ENCODE measurements at places on chromosomes 13 and 19. TPM values are rescaled to one million over a fixed set of nuclear protein-coding genes. Genes with fewer than 3 reads are reported as not detected.

Gene ZNF558
- total RNA-seq = 15.4 TPM

- DNase-seq = peak; percentile 66
Measured at GRCh38 chr19:5690955-5691821, 1.1 kb downstream of the RPL36 start.

GRCh38 chr19:3507371-3508120, 1.4 kb downstream of the FZR1 start:
- DNase-seq = peak; percentile 83

DNA sequence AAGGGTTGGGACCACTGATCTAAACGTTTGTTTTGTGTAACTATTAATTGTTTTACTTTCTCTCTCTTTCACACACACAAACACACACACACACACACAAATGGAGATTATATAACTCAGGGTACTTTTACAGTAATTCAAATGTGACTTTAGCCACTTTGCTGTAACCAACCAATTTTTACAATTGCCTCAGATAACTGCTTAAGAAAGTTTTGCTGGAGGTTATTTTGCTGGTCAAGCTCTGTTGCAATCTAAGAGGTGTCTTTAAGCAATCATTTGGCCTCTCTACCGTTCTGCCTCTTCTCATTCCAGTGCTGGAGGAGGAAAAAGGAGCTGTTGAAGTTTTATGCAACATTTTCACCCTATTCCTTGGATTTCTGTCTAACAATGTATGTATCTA, 63.0 kb downstream of the TBC1D4 start:
- DNase-seq = no peak

DNA sequence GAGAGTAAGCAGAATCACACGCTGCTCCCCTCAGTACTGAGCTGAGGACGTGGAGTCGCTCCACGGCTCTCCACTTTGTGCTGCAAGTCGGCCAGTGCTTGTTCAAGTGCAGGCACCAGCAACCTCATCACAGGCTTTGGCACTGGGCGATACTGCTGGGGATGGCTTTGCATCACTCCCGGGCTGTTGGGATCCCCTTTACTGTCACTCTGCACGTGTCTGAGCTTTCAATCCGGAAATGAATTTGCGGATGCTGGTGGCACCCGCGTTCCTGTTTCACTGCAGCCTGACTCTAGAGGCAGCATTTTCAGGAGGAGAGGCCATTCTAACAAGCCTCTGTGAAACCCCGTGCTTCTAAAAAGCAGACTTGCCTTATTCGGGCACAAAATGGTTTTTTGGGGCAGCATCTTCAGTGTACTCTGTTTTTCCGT, 19.1 kb downstream of the SMARCA4 start:
- no peak for DNase-seq

DNA sequence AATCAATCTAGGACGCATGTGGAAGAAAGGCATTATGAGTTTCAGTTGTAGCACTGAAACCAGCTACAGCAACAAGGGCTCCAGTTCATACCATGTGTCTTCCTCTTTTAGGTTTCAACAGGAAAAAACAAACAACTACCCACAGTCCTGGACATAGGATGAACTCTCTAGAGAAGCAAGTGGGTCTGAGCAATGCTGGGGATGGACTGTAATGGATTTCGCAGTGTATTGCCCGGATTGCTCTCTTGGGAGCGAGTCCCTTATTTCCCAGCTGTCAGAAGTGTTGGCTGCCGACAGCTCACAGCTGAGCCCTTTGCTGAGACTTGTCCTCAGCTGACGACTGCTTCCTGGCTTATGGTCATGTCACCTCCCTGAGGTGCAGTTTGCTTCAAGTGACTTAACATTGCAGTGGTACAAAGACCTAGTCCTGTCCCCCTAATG, 12.1 kb upstream of the MYCBP2 start:
- DNase-seq = no peak

Gene PINLYP
- 7.7 TPM for total RNA-seq

DNA sequence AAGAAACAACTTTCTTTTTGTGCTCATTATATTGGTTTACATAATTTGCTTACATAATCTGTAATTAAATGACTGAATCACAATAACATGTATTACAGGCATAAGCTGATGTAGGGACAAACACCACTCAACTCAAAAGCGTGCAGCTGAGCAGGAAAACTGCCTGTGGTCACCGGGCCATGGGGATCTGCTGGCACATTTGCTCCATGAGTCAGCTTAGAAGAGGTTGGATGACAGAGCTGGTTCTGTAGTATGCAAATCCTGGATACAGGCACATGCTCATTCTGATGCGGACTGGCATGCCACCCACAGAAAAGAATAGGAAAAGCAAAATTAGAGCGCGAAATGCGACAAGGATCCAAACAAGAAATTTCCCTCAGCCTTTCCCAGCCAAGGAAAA, 128.6 kb downstream of the USP12 start:
- DNase-seq = no peak

DNA sequence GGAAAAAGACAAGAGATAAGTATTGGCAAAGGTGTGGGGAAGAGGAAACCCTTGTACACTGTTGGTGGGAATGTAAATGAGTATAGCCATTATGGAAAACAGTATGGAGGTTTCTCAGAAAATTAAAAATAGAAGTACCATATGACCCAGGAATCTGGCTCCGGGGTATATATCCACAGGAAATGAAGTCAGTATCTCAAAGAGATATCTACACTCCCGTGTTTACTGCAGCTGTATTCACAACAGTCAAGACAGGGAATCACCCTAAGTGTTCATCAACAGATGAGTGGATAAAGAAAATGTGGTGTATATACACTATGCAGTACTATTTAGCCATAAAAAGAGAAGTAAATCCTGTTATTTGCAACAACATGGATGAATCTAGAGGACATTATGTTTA, 13.5 kb downstream of the KCTD12 start:
- DNase-seq = no peak

DNA sequence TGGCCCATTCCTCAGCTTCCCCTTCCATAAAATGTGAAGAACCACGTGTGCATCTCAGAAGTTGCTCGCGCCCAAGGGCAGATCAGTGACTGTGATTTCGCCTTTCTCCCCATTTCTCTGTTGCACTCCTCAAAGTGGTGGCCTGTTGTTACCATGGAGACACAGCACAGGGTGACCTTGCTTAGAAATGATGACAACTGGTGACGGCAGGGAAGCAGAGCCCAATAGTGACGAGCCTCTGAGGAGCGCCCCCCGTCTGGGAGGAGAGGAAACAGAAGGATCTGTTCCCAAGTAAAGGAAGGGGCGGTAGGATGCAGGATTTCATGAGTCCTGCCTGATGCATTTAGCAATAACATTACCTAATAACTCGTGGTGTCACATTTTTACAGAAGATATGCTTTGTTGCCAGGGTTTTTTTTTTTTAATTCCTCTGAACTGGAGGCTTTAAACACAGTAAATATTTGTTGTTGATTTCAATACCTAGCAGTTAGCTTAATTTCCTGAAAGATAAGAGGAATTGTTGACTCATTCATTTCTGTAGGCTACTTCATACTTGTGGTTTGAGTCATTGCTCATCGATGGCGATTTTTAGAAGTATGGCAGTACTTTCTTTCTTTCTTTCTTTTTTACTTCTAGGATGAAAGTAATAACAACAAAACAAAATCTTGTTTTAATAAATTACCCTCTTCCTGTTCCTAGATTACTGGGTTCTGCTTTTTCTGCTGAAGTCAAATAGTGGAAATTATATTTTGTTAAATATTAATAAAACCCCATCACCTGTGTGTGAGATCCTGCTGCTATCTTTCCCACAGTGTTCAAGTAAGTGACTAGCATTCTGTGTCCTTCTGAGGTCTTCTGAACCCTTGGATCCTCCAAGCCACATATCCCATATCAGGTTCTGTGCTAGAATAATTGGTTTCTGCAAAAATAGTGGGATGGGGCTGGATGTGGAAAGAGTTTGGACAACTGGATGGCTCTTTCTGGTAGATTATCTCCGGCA, 36.0 kb downstream of the MBNL2 start:
- peak; percentile 85 for DNase-seq

Gene GAS6
- total RNA-seq = 38.6 TPM

Gene POU2F2
- total RNA-seq = 2.6 TPM

GRCh38 chr13:24632382-24633121, 47.7 kb upstream of the ATP12A start:
- no peak for DNase-seq

DNA sequence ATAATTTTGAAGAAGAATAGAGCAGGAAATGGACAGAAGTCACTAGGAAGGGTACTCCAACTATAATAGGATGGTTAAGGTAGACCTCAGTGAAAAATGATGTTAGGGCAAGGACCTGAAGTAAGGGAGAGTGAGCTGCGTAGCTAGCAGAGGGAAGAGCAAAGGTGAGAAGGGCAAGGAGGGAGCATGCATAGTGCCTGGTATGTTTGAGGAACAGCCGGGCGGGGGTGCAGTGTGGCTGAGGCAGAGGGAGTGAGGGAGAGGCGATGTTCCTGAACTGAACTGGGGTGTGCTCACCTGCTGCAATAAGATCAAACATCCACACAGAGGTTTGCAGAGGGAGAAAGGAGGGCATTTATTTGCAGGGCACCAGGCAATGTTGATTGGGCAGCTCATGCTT, 110.4 kb downstream of the DNAJC15 start:
- peak; percentile 66 for DNase-seq
